ENCODE measurements at places on chromosomes 7 and 10.

- no peak for DNase-seq
Measured at GRCh38 chr10:26987851-26988250, 112.4 kb downstream of the ANKRD26 start.

GRCh38 chr10:105770524-105771212 is 1129.6 kb downstream of the SORCS3 start:
- DNase-seq: no peak

DNA sequence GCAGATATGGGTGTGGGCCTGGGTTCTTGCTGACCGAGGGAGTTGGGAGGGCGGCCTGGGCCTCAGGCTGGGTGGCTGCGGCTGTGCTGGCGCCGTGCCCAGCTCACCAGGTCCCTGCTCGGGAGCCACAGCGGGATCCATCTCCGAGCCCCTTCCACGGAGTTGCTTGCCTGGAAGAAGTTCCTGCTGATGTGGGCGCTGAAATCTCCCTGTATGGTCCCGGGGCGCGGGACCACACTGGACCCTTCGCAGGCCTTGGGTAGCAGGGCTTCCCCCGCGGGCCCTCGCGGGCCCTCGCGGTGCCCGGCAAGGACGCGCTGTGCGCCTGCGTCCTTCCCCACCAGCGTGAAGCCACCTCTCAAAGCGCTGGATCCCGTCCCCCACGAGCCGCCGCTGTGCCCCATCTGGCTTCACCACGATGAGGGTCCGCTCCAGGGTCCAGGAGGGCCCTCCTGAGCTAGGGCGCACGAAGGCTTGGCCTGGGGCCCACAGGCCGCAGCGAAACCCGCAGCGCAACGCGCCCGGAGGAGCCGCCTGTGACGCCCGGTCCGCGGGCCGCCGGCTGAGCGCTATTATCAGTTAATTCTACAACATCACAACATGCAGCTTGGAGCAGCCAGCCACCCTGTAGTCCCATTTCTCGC is 31.5 kb downstream of the RAB19 start:
- DNase-seq: no peak

DNA sequence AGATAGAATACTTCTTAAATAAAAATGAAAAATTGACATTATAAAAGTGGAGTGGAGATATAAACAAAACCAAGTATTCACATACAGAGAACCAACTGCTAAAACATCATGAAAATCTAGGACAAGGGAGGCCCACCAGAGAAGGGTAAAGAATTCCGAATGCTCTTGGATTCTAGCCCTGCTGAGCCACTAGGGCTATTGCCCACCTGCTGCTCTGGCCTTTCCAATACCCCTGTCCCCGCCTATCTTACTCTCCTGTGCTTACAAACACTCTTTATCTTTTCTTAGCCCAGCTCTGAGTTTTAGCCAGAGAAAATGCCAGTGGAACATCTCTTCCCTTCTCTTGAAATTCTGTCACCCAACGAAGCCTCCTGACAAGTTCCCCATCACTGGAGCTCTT is 100.3 kb downstream of the MACC1 start:
- DNase-seq: no peak

GRCh38 chr7:157234271-157234670 is 95.5 kb downstream of the UBE3C start:
- no peak for DNase-seq

- DNase-seq: no peak
Measured at GRCh38 chr10:102347236-102347828, 48.2 kb upstream of the NFKB2 start.

- DNase-seq: no peak
Measured at GRCh38 chr7:121151774-121152221, 163.3 kb downstream of the CPED1 start.

DNA sequence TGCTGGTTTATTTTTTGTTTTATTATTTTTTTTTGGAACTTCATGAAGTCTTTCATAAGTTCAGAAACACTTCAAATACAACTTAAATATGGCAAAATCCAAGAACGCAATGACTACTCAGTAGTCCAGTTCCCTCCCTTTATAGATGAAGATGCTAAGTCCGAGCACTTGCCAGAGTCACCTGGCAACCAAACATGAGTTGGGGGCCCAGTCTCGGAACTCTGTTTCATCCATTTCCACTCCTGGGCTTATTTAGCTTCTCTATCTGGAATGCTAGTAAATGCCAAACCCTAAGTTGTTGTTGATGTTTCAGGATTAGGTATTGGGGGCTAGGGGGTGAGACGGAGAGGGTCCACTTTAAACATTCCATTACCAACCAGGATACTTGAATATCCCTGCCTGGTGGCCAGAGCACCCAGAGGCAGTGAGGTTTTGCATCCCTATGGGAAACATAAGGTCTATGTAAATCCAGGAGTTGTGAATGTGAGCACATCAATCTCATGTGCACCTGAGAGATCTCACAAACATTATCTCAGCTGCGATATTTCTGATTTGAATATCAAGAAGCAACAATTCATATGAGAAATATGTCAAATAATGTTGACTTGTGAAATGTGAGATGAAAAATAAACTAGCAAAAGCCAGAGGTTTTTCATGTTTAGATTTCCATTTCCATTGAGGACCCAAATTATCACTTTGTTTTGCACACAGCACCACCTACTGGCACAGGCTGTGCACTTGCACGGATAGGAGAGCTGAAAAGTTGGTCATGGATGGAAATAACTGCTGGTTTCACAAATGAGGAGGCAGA is 129.3 kb downstream of the PKD1L1 start:
- no peak for DNase-seq

DNA sequence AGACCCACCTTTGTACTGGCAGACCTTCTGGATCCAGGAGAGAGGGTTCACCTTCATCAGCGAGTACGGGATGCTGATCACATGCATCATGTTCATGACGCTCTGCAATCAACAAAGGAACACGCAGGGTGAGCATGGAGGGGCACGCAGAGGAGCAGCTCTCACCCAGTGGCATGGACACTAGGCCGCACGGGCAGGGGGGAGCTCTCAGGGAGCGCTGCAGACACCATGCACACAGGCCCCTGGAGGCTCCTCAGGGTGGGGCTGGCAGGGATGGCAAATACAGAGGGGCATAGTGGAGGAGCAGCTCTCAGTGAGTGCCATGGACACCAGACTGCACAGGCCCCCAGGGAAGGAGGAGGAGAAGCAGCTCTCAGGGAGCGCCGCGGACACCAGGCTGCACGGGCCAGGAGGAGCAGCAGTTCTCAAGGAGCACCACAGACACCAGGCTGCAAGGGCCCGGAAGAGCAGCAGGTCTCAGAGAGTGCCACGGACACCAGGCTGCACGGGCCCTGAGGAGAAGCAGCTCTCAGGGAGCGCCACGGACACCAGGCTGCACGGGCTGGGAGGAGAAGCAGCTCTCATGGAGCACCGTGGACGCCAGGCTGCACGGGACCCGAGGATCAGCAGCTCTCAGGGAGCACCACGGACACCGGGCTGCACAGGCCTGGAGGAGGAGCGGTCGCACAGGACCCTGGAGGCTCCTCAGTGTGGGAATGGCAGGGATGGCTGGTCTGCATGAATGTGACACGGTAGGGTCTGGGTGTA is 249.5 kb downstream of the ZMYND11 start:
- DNase-seq: no peak

DNA sequence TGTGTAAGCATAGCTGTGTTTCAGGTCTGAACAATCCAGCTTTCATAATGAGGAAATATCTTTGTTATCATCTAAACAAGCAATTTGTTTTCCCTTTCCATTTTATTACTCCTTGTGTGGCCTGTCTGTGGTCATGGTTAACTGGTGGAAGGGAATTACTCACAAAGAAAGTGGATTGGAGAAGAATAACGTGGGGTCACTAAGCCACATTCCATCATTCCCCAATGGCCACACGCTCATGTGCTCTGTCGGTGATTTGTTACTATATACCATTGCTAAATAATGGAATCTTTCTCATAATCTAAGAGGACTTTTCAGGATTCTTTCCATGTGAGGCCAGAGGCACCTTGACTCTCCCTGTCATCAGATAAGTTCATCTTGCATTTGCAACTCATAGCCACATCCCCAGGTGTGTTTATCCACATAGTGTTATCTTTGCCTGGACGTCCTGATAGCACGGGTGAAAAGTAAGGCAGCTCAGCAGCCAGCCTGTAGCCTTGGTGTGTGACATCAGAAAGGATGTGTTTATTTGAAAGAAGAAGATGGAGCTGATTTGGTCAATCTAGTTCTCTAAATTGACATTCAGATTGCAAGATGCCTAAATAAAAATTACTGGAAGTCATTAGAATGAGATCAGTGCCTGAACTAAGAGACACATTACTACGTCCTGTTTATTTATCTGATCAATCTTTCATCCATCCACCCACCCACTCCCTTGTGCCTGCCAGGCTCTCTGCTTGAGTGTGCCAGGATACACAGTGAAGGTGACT is 128.9 kb downstream of the CELF2 start:
- DNase-seq: no peak

- no peak for DNase-seq
Measured at GRCh38 chr10:7378602-7379403, 32.0 kb downstream of the SFMBT2 start.

DNA sequence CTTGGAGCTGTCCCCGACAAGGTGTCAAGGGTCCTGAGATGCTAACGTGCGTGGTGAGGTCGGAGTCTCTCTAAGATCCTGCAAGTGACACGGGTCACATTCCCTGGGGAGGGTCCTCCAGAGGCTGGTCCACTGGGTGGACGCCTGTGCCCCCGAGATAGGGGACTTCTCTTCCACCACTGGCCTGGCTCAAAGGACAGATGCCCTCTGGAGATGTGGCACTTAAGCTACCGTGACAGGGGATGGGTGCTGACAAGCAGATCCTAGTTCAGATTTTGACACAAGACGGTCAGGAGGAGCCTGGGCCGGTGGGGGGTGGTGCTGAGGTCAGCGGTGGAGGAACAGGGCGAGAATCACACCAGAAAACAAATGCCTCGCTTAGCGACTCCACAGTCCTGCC is 178.0 kb downstream of the ADARB2 start:
- DNase-seq: no peak

DNA sequence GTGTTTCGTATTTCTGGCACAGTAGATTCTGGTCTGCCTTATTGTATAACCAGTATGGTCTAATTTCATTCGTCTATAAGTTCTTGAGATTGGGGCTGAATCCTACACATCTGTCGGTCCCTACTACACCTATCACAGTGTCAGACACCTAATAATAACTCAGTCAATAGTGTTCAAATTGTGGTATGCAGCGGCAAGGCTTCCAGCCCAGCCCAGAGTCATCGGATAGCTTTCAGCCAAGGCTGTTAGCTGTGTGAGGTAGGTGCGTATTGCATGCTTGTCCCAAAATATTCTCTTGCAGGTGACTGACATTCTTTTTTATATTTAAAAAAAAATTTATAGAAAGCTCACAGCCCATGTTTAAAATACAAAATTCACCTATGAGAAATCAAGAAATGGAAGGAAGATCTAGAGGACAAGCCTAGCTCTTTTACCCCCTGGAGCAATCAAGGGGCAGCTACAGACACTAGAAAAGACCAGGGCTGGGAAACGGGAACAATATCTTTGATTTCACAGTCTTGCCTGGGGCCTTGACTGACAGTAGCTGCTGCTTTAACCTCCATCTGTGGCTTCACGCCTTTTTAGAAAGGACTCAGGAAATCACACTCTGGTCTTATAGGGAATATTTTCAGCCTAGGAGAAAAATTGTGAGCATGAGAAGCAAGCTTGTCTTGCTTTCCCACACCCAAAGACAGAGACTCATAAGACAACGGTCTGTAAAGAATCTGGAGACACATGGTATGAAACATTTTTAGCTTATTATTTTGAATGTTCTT is 9.5 kb upstream of the ASB4 start:
- no peak for DNase-seq

GRCh38 chr10:122277526-122278136 is 6.5 kb downstream of the BTBD16 start:
- DNase-seq: no peak

- DNase-seq: peak; percentile 86
Measured at GRCh38 chr10:6050801-6051445, 11.2 kb downstream of the IL2RA start.

GRCh38 chr7:24227603-24228359 is 56.2 kb upstream of the NPY start:
- DNase-seq: no peak

- DNase-seq: no peak
Measured at GRCh38 chr7:32518534-32519140, 23.3 kb downstream of the AVL9 start.

DNA sequence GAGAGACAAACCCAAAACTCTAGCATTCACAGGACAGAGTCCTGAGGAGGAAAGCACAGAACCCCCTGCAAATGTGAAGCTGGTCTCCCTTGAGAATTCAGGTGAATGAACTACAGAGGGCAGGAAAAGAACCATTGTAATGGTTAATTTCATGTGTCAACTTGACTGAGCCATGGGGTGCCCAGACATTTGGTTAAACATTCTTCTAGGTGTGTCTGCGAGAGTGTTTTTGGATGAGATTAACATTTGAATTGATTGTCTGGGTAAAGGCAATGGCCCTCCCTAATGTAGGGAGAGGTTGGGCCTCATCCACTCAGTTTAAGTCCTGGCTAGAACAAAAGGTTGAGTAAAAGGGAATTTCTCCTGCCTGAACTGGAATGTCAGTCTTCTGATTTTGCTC is 15.7 kb upstream of the CDK1 start:
- DNase-seq: no peak

GRCh38 chr7:95491634-95492314 is 6.0 kb downstream of the ASB4 start:
- no peak for DNase-seq

- no peak for DNase-seq
Measured at GRCh38 chr7:34128762-34129161, 223.4 kb downstream of the BMPER start.

- no peak for DNase-seq
Measured at GRCh38 chr10:90712529-90712928, 145.3 kb downstream of the HTR7 start.

DNA sequence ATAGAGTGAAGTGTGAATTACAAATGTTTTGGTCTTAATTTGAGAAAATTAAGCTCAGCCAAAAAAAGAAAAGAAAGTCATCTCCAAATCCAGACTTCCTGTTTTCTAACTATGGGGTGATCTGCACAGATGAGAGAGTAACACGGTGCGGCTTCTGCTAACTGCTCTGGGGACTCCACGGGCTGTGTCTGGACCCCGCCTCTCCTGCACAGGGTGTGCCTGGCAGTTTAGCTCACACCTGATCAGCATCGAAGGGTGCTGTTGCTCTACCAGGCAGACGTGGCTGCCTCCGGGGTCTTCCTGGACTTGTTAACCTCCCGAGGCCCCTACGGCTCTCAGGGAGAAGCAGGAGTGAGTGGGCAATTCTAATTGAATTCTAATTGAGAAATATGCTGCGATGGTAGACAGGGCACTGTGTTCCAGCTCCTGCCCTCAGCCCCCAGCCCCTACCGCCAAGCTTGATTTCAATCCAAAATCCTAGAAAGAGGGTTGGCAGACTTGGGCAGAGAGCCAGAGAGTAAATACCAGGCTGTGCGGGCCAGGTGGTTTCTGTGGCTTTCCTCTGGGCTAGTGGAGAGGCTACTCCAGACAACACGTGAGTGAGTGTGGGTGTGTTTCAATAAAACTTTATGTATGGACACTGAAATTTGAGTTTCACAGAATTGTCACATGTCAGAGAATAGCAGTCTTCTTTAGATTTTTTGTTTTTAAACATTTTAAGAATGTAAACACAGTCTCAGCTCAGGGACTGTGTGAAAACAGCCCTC is 13.4 kb downstream of the SHH start:
- DNase-seq: no peak

- DNase-seq: no peak
Measured at GRCh38 chr10:22992075-22992474, 64.2 kb downstream of the ARMC3 start.

GRCh38 chr10:52128056-52128683 is 185.9 kb upstream of the DKK1 start:
- DNase-seq: no peak

- peak; percentile 10 for DNase-seq
Measured at GRCh38 chr7:100952641-100953040, 3.3 kb downstream of the MUC3A start.

- DNase-seq: no peak
Measured at GRCh38 chr7:127658970-127659630, 7.1 kb downstream of the SND1 start.
